IMR-90 (cell line): ENCODE measurements at places on chromosomes 16 and 17. TPM values are rescaled to one million over a fixed set of nuclear protein-coding genes. Genes with fewer than 3 reads are reported as not detected.

Gene KRTAP9-4
- total RNA-seq: not detected in 2 replicates

Gene IL32
- 21.7 and 25.6 TPM in 2 replicates for total RNA-seq

Gene HS3ST2
- not detected in 2 replicates for total RNA-seq

Gene CCL11
- total RNA-seq: not detected in 2 replicates

Gene CMTM2
- total RNA-seq: not detected in 2 replicates

Gene TP53TG3F
- total RNA-seq: not detected in 2 replicates

Gene PSMD12
- 17.9 and 48.9 TPM in 2 replicates for total RNA-seq

Gene KRT20
- total RNA-seq: not detected in 2 replicates

Gene TBC1D28
- total RNA-seq: not detected in 2 replicates

Gene WNK4
- 1.3 and 1.9 TPM in 2 replicates for total RNA-seq

Gene CACNG1
- total RNA-seq: not detected in 2 replicates

Gene MT1E
- 137 and 166 TPM in 2 replicates for total RNA-seq

Gene CORO7
- 6.3 and 7.8 TPM in 2 replicates for total RNA-seq

Gene ASPA
- not detected in 2 replicates for total RNA-seq

Gene HAS3
- 0.28 and 0.36 TPM in 2 replicates for total RNA-seq

Gene HSD17B1
- 0.56 and 0.72 TPM in 2 replicates for total RNA-seq

Gene ABCC3
- 2.2 and 3.2 TPM in 2 replicates for total RNA-seq

Gene CRYM
- not detected in 2 replicates for total RNA-seq
